ENCODE measurements at places on chromosomes 1 and 21.
A peak's percentile ranks its signal among the peaks of the same experiment; 100 is the strongest.

DNA sequence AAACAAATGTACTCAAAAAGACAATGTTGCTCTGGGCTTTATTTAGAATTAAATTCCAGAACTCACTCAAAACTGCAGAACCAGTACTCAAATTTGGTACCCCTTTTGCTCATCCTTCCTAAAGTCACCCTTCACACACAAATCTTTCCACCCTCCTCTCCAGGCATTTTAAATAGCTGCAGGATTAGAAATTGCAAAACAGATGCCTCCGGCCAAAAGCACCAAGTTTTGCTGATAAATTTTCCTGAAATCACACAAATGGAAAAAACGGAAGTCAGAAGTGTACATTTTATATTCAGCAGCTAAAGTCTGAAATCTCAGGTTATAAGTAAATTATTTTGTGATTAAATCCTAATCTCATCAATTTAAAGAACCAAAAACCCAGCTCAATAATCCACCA is 147.0 kb downstream of the NRIP1 start:
- no peak for DNase-seq

- peak; percentile 71 for DNase-seq
Measured at GRCh38 chr1:182446033-182446669, 3.8 kb upstream of the RGSL1 start.

- DNase-seq: peak; percentile 100
Measured at GRCh38 chr21:34836103-34836932, 167.5 kb downstream of the CLIC6 start.

DNA sequence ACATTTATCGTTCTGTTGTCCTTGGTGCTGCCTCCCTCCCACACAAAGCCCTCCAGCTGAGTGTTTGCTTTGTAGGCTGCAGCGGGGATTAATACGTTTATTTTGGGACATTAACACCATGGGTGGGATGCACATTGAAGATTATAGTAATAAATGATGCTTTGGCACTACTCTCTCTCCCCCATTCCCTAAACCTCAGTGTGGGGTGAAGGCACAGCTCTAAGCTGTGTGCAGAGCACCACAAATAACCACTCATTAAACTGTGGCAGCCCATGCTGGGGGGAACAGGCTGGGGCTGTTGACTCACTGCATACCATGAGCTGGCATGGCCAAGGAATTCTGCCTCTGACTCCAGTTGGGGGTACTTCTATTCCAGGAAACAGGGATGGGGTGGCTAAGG is 7.7 kb downstream of the PCP4L1 start:
- DNase-seq: no peak

- DNase-seq: no peak
Measured at GRCh38 chr21:33774551-33774950, 132.2 kb downstream of the ITSN1 start.

GRCh38 chr1:29981586-29982239 is 741.7 kb downstream of the MATN1 start:
- DNase-seq: no peak

DNA sequence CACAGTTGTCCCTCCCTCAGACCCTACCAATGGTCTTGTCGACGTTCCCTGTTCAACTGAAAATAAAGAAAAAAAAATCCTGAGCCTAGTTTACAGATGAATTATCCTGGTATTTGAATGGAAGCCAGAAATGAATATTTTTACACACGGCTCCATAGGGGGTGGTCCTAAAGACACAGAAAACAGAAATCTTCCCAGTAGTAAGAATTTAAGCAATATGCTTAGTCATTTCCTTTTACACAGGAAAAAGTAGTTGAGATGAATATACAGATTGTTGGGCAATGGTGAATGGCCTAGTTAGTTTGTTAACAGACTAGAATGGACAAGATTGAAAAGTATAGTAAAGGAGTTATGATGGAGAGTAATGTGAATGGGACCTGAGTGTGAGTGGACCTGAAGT is 67.4 kb downstream of the RGS18 start:
- peak; percentile 94 for DNase-seq

DNA sequence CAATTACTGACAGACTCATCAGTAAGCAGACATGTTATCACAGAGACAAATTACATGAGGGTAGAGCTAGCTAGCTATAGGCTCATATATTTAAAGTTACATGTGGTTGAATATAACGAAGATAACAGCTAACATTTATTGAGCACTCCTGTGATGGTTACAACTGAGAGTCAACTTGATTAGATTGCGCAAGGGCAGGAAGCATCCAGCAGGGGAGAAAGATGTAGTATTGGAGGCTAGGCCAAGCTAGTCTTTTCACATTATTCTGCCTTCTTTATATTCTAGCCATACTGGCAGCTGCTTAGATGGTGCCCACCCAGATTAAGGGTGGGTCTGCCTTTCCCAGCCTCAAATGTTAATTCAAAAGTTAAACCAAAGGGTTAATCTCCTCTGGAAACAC is 37.1 kb downstream of the PIGK start:
- no peak for DNase-seq

GRCh38 chr1:37691497-37692077 is 729 bp upstream of the CDCA8 start:
- DNase-seq: peak; percentile 68

DNA sequence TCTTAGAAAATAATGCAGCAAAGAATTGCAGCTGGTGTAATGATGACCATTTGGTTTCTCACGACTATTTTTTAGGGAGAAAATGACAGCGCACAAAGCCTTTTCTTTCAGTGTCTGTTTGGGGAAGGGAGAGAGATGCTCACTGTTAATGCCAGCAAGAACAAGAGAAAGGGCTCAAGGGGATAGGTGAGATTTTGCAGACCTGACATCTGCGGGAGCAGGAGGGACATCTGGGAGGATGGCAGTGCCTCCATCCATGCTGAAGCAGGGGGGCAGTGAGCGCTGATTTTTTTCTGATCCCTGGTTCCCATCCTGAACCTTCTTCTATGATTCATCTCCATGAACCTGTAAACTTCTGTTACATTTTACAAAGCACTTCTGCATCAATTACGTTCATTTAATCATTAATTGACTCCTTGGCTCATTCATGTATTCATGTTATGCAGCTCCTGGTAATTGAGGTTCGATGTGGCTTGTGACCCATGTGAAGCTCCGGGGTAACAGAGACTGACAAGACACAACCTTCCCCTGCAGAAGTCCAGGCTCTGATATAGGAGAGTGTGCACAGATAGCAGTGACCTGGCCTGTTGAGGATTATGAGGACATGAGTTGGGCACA is 595.3 kb downstream of the PTPRU start:
- DNase-seq: no peak

GRCh38 chr1:116983112-116983511 is 18.4 kb upstream of the CD101 start:
- no peak for DNase-seq

DNA sequence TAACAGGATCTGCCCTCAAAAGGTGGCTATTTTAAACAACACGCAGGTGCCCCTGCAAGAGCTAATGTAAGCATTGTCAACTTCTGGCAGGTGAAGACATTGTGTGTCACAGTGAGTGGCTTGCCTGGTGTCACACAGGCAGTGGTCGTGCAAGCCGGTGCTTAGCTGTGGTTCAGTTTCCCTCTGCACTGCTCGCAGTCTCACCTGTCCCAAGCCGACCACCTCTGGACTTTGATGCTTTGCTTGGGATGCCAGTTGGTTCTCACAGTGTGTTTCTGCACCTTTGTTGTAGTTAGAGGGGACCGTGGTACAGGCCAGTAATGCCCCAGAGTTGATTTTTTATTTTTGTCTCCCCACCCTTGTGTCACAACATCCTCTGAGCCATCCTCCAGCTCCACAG is 85.2 kb downstream of the UCK2 start:
- no peak for DNase-seq

DNA sequence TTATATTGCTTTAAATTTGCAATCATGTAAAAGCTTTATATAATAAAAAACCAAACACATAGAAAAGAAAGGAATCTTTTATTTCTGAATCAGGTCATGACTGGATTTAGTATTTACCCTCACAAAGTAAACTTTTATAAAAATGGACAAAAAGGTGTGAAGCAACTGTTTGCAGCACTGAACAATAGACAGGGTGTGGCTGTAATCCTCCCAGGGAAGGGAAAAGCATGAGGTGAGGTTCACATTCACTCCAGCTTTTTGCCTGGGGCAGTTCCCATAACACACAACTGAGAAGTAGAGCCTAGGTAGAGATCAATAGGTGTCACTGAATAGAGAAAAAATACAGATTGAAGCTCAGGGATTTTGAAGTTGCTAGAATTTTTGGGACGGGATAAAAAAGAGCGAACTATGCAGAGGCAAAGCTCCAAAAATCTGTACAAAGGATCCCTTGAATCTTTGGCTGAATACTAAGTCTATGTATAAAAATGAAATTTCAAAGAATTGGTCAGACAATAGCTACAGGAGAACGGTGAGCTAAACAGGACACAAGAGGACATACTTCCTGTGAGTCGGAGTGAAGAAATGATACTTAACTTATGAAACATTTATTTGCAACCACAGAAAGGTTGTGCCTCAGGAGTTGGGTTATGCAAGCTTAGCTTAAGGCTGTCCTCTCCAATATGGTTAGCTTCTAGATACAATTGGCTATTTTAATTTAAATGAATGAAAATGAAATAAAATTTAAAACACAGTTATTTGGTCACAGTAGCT is 162.0 kb upstream of the ZP4 start:
- DNase-seq: no peak

GRCh38 chr1:27037518-27037917 is 24.9 kb upstream of the TENT5B start:
- DNase-seq: no peak

DNA sequence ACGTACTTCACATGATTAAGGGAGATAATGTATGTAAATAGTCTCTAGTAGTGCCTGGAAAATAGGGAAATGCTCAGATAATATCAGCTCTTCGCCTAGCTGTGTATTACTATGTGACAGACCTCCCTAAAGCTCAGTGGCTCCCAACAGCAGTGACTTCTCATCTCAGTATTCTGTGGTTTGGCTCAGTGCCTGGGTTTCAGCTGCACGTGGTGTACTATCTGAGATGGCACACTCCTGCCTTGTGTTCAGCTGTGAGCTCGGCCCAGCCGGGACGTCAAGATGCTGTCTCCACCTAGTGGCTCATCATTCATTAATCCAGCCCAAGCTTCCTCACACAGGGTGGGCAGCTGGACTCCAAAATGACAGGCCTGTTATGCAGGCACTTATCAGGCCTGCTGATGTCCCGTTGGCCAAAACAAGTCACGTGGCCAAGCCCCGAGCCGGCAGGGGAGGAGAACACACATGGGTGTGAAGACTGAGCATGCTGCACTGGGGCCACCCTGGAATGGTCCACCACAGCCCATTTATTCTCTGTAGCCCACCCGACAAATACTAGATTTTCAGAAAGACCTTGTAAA is 17.8 kb downstream of the SLFNL1 start:
- peak; percentile 99 for DNase-seq

- DNase-seq: no peak
Measured at GRCh38 chr1:116131866-116132605, 20.8 kb downstream of the MAB21L3 start.
